ENCODE measurements at places on chromosomes 7 and 10.
A peak's percentile ranks its signal among the peaks of the same experiment; 100 is the strongest.

DNA sequence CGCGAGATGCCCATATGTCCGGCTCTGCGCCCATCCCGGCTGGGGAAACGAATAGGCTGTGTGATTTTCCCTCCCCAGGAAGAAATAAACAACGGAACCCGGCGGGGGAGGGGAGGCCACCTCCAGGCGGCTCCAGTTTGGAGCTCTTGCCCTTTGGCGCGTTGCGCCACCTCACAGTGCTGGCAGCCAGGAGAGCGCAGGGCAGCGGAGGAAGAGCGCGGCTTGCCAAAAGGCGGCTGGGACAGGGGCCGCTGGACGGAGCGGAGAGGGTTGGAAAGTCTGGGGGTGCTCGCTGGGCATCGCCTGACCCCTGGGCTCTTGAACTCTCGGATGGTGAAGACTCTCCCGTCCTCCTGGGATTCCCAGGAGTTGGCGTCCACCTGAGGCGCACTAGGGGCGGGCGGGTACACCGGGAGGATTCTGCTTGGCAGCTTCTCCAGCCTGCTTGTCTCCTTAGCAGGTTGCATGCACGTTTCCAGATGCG is 5.3 kb upstream of the NEUROG3 start:
- no peak for DNase-seq

- DNase-seq: no peak
These were observed 27.4 kb downstream of the FAM241B start for GRCh38 chr10:69657430-69657829.

GRCh38 chr7:91949221-91950009 is 8.8 kb downstream of the AKAP9 start:
- peak; percentile 92 for DNase-seq

- no peak for DNase-seq
These were observed 420.0 kb upstream of the PODXL start for GRCh38 chr7:131976411-131976810.

DNA sequence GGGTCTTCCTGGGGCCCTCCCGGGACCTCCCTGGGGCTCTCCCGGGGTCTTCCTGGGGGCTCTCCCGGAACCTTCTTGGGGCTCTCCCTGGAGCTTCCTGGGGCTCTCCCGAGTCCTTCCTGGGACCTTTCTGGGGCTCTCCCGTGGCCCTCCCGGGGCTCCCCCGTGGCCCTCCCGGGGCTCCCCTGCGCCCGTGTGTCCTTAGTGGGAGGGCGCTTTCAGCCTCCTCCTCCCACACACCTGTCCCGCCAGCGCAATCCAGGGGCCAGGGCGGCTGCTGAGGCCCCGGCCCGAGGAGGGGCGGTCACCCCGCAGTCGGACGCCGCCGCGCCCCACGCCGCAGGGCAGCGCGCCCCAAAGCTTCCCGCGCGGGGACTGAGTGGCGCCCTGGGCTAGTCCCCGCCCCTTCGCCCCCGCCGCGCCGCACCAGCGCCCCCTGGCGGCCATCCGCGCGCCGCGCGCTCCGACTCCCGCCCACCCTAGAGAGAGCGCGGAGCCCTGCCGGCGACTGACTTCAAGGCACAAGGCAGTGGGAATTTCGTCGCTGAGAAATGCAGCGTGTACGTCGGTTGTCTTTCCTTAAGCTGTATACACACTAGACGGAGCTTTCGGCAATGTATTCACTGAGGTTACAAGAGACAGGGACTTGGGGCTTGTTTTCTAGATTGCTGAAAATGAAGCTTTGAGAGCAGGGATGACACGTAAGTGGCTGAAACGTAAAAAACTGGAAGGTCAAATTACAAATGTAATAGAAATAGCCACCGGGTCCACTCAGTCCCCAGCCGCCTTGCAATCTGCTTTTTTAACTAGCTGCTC is 47.1 kb downstream of the INSIG1 start:
- peak; percentile 78 for DNase-seq

GRCh38 chr7:104196161-104196560 is 11.7 kb downstream of the ORC5 start:
- DNase-seq: peak; percentile 9

DNA sequence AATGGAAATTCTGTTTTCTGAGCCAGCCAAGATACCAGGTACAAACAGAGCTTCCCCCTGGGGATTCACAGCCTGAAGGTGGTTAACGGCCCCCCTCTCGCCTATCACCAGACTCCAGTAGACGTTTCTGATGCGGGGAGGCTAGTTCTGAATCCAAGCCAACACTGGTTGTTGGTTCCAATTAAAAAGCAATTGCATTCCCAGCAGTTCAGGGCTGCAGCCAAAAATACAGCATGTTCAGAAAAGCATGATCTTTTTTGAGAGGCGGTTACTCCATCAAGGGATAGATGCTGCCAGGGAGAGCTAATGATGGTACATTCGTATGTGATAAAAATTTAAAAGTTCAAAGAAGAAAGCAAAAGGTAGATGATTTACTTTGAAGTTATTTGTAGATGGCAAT is 481.0 kb downstream of the GALNT17 start:
- DNase-seq: no peak

GRCh38 chr10:131516285-131516684 is 204.8 kb upstream of the TCERG1L start:
- no peak for DNase-seq

- peak; percentile 81 for DNase-seq
These were observed 66.9 kb upstream of the TFEC start for GRCh38 chr7:116097365-116098009.

Measured in LHCN-M2 (cell line).